Skin of body (tissue), 3 donors: ENCODE measurements at places on chromosomes 7 and 10. TPM values are rescaled to one million over a fixed set of nuclear protein-coding genes. Genes with fewer than 3 reads are reported as not detected.

The LRRN3 gene
- 2.5 TPM for total RNA-seq

DNA sequence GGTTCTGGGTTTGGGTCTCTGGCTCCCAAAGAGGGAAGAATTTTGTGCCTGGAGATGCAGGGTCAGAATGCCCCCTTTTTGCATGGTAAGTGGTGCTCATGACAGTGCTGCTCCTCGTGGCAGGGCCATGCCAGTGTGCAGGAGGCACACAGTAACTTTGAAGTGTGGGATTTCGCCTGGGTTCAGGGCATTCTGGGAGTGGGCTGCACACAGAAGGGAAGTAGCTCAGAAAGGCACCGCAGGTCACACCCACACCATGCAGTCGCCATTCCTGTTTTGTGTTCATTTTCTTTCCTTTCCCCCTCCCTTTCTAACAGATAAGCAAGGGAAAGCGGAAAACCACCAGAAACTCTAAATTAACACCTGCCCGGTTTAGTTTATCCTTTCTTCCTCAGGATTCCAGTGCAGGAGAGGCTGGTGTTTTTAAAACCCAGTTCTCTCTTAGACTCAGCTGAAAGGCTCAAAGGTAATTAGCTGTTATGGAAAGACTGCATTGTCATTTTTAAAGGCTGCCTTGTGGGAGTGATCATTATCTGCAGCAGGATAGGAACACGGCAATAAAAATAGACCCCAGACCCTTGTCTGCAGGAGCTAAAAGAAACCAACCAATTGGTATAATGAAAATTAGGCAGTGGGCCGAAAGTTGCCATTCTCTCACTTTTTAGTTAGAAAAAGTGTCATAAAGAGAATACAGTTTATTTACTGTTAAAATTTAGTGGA, 50.2 kb downstream of the EEPD1 start:
- no peak for DNase-seq

The OPALIN gene
- total RNA-seq, result not detected

DNA sequence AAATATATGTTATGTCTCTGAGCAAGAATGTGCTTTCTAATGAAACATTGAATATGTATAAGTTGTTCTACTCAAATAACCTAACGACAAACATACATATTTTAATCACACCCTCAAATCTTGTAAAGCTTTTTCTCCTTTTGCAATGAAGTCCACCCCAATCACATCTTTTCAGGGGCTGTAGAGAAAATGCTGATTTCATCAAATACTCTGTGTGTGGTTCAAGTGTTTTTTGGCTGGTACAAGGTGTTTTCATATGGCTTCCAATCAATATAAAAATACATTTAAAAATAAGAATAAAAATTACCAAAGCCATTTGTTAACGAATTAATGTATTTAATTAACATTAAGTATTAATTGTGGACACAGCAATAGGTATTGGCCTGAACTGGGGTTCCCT, 57.2 kb upstream of the TMEM196 start:
- DNase-seq, result no peak

- peak; percentile 66 for DNase-seq
Measured at GRCh38 chr7:25358926-25359325, 130.6 kb upstream of the NPVF start.

DNA sequence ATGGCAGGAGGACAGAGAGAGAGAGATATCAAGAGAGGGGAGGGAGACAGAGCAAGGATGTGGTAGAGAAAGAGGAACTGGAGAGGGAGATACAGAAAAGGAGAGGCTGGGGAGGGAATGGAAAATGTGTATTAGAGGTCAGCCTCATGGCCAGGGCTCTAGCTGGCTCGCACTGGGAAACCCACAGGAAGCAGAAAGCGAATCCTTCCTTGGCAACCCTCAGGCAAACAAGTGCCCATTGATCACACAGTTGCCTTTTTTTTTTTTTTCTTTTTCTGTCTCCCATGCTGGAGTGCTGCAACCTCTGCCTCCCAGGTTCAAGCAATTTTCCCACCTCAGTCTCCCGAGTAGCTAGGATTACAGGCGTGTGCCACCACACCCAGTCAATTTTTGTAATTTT, 391.2 kb downstream of the TYW1 start:
- DNase-seq, result no peak

The VSTM2A gene
- 0.20 TPM for total RNA-seq

DNA sequence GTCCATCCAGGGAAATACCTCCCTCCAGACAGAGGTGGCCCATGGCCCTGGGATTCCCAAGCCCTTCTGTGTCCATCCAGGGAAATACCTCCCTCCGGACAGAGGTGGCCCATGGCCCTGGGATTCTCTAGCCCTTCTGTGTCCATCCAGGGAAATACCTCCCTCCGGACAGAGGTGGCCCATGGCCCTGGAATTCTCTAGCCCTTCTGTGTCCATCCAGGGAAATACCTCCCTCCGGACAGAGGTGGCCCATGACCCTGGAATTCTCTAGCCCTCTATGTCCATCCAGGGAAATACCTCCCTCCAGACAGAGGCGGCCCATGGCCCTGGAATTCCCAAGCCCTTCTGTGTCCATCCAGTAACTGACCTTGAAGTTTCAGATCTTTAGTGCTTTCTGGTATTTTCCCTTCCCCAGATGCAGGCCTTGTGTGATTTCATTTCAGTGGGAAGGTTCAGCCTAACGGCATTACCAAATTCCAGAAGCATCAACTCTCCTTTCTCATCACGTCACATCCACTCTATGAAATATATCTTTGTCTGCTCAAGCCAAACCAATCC, 28.8 kb upstream of the DIP2C start:
- no peak for DNase-seq

- DNase-seq, result no peak
Measured at GRCh38 chr10:119658274-119658673, 7.1 kb downstream of the BAG3 start.

The GPR15LG gene
- 2.1 TPM for total RNA-seq

The HOXA10 gene
- 2.8 TPM for total RNA-seq

- DNase-seq, result no peak
Measured at GRCh38 chr10:77360835-77361234, 276.8 kb downstream of the KCNMA1 start.
